ENCODE measurements at places on chromosomes 1 and 21.

GRCh38 chr1:206682111-206682510 lies 2.6 kb upstream of the MAPKAPK2 start:
- no peak for DNase-seq

DNA sequence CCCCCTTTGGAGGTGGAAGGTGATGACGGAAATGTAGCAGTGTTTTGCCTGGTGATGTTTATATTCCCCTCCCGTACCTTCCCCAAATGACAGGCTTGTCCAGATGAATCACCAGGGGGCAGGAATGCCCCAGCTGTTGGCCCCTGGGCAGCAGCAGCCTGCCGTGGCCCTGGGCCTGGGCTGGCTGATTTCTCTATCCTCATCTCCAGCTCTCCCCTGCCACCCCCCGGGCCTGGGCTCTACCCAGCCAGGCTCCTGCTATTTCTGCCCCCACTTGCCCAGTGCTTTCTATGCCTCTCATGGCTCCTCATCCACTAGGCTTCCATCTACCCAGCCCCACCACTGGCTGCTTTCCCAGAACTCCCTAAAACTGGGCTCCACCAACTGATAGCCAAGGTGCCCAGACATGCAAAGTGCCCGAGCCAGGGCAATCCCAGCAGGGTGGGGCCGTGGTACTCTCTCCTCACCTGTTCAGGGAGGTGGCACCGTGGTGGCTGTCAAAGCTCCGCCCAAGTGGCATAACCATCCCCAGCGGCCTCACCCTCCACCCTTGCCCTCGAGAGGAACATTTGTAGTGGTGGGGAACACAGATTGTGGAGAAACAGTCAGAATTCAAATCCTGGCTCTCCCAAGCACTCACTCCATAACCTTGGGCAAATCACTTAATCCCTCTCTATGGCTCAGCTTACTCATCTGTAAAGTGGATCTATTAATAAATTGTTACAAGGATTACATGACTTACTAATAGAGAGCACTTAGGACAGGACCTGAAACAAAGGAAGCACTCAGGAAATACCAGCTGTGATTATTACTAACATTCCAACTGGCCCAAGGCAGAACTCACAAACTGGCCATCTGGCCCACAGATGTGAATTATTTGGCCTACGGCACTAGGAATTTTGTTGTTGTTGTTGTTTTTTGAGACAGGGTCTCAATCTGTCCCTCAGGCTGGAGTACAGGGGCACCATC lies 12.8 kb upstream of the ECE1 start:
- no peak for DNase-seq

DNA sequence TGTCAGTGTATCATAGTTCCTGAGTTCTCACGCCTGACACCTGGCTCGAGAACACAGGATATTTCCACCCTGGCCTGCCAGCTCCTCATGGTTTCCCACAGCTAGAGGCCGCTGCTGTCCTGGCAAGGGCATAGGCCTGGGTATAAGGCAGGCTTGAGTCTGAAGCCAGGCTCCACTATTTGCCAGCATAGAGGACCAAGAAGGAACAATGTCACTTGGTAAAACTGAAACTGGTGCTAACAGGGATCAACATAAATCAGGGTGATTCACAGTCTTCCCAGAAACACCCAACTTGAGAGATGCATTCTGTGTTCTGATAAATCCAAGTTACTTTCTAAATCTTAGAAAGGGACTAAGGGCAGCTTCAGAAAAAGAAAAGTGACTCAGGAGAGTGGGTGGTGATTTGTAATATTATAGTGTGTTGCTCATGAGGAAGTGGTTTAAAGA lies 6.9 kb upstream of the S100A2 start:
- DNase-seq: peak; percentile 77

DNA sequence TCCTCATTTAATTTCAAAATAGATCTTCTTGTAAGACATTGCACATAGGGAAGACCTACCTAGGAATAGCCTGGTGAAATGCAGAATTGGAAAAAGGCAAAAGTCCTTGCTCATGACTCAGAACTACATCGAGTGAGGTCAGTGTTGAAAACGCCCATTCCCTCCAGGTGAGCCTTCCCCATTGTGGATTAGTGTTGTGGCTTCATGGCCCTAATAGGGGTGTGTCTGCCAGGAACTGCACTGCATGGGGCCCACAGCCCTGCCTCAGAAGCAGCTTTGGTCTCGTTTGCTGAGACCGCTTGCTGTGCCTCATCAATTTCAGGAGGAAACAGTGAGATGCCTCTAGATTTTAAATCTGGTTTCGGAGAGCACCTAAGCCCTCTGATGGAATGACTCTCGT lies 17.0 kb downstream of the TFF3 start:
- no peak for DNase-seq

DNA sequence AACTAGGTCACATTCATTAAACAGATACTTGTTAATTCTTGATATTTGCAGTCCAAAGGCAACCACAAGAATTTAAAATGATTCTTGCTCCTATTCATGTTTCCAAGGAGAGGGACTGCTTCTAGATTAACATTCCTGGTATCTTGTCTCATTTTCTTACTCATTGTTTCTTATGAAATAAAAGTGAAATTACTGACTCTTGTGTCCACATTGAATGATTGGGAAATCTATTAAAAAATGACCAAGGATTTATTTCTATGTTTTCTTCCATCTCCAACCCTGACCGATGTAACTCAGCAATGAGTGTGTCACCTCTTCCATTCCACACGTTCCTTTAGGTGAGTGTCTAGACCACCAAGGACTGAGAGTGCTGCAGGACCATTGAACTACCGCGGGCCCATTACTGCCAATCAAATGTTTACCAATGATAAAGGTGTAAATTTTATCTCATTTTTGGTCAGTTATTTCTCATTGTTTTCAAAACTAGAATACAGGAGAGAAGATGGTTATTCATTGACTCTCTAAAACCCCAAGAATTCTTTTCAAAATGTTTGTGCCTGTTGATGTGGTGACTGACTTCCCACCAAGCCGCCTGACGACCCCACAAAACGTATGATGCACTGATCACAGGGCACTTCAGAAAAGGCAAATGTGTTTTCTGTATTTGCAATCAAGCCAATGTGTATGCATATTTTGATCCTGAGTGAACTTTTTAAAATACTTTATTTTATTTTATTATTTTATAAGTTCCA lies 414.6 kb upstream of the PTBP2 start:
- no peak for DNase-seq

GRCh38 chr1:15107911-15108310 lies 45.6 kb upstream of the TMEM51 start:
- DNase-seq: no peak

DNA sequence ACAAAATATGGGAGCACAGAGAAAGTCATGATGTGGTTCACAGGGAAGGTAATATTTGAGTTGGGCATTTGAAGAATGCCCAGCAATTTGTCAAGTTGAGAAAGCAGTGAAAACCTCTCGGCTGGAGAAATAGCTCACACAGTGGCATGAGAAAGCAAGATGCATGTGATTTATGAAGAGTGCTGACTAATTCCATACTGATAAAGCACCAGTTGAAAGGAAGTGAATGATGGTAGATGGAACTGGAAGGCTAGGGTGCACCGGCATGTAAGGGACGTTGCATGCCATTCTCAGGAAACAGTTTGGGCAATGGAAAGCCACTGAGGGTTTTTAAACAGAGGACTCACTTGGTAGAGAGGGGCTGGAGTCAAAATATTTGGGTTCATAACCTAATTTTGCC lies 53.5 kb upstream of the MTF2 start:
- no peak for DNase-seq

GRCh38 chr1:149885339-149886120 lies 13.8 kb upstream of the BOLA1 start:
- peak; percentile 66 for DNase-seq

DNA sequence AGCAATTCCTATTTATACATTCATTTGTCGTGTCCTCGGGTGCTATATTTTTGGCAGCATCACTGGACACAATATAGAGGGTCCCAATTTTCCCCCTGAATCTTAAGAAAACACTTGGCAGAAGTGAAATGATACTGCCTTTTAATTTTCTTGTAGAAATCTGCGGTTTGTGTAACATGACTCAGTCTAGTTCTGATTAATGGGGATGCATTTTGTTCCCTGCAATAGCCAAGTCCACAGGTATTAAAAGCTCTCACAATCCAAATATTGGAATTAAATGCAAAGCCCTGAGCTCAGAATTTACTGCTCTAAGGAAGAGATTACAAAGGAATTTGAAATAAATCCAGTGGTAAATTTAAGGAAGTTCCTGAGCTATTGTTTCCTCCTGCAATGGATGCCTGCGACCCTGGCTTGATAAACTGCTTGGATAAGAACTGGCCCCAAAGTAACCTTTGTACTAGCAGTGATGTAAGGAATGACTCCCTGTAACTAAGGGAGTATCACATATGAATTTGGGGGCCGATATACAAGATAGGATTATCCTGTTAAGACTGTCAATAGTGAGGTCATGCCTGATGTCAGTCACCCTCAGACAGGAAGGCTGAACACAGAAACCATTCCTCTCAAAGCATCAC lies 349.7 kb upstream of the C1orf87 start:
- no peak for DNase-seq

GRCh38 chr1:206556047-206556749 lies 48.9 kb downstream of the RASSF5 start:
- DNase-seq: no peak

- no peak for DNase-seq
Observed at GRCh38 chr1:11999236-11999635, 19.0 kb downstream of the MFN2 start.

DNA sequence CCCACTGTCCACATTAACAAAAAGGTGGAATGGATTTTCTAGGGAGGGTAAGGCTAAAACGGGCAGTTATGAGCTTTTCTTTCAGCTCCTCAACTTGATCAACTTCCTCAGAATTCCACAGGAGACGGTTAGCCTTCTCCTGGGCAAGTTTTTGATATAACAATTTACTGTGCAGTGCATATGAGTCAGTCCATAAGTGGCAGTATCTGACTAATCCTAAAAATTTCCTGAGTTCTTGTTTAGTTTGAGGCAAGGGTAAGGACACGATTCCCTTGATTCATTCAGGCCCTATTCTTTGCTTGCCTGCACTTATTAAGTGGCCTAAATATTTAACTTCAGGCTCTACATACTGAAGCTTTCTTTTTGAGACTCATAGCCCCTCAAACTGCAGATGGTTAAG lies 6.2 kb upstream of the AADACL3 start:
- DNase-seq: no peak

- DNase-seq: no peak
Observed at GRCh38 chr1:29825274-29825940, 589.1 kb downstream of the PTPRU start.

- no peak for DNase-seq
Observed at GRCh38 chr1:35507947-35508346, 49.3 kb downstream of the KIAA0319L start.

DNA sequence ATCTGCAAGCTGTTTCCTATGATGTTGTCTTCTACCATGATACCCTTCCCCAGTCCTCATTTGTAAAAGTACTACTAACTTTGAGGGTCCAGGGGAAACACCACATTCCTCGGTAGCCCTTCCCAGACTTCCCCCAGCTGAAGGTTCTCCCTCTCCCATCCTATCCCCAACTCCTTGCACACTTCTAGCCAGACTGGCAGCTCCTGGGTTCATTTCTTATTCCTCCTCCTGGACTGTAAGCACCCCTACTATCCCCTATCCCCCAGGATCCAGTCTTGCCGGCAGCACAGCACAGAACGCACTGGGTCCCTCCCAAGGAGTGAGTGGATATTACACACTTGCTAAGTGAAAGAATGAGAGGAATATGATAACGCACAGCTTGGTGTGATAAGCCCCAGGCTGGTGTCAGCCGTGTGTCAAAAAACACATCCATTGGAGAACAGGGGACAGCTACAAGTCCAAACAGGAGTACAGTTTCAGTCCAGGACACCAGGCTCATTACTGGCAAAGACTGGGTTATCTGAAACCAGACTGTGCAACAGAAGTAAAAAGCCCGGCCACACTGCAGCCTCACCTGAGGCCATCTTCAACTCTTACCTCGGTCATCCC lies 100.2 kb downstream of the SSBP3 start:
- no peak for DNase-seq

- no peak for DNase-seq
Observed at GRCh38 chr1:195462646-195463045, 1145.6 kb downstream of the KCNT2 start.

DNA sequence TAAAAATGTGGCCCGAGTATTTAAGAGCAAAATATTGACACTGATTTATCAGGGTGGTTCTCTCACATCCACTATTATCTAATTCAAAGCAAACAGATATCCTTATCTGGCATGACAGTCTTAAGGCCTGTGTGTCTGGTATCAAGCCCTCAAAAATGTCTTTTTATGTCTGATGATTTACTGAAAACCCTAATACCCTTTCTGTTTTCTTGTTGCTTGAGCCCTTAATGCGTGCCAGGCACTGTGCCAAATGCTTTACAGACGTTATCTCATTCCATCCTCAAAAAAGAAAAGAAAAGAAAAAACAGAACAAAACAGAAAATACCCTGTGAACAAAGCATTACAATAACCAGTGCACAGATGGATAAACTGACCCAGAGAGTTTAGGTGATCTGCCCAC lies 5.7 kb downstream of the DUSP23 start:
- no peak for DNase-seq

- no peak for DNase-seq
Observed at GRCh38 chr21:29228306-29228705, 70.4 kb upstream of the BACH1 start.

DNA sequence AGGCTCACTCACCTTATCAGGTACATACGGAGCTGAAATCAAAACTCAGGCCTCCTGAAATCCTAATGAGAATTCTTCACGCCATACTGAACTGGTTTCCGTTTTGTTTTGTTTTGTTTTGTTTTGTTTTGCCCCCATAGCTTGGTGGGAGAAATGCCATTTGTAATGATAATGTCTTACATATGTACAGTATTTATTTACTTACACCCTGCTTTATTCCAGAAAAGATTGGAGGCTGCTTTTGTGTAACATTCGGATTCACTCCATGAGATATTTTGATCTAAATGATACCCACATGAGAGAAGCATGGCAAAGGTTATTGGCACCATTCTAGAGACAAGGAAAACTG lies 84.7 kb downstream of the EPHB2 start:
- no peak for DNase-seq

DNA sequence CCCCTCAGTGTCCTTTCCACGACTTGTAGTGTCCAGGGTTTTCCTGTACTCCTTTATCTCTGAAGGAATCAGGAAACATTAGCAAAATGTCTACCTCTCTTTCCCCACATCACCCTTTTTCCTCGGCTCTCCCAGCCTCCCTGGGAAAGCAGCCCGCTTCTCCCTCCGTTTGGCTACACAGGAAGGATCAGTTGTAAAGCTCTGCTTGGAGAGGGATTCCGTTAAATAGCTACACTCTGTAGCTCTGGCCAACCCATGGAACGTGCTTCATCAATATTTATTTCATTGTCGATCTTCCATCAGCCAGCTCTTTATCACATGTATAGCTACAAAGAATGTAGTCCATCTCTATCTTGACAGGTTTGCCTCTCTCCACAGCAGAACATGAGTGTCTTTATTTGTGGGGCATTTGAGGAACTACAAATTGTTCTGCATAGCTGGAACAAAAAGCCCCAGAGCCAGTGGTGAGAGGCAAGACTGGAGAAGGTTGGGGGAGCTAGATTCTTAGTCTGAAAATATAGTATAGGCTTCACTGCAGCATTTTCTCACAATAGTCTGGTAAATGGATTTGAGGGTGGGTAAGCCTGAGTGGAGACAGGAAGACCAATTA lies 191.8 kb downstream of the SLC35F3 start:
- DNase-seq: no peak

GRCh38 chr1:227793948-227794816 lies 21.3 kb upstream of the PRSS38 start:
- no peak for DNase-seq

- no peak for DNase-seq
Observed at GRCh38 chr21:45510466-45510955, 31.7 kb downstream of the SLC19A1 start.

All from thoracic aorta (tissue), 2 donors.